ENCODE measurements at places on chromosomes 1 and 21. TPM values are rescaled to one million over a fixed set of nuclear protein-coding genes. Genes with fewer than 3 reads are reported as not detected.

DNA sequence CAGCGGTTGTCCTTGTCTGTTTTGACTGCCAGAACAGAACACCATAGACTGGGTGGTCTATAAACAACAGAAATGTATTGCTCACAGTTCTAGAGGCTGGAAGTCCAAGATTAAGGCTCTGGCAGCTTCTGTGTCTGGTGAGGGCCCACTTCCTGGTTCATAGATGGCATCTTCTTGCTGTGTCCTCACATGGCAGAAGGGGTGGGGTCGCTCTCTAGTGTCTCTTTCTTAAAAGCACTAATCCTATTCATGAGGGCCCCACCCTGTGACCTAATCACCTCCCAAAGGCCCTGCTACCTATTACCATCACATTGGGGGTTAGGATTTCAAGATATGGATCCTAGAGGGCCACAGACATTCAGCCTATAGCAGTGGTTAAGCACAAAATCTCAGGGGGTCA lies 304.4 kb downstream of the NFIA start:
- ATAC-seq, result peak; percentile 38

- no peak for ATAC-seq
These were observed 19.7 kb downstream of the STUM start for GRCh38 chr1:226568077-226568831.

DNA sequence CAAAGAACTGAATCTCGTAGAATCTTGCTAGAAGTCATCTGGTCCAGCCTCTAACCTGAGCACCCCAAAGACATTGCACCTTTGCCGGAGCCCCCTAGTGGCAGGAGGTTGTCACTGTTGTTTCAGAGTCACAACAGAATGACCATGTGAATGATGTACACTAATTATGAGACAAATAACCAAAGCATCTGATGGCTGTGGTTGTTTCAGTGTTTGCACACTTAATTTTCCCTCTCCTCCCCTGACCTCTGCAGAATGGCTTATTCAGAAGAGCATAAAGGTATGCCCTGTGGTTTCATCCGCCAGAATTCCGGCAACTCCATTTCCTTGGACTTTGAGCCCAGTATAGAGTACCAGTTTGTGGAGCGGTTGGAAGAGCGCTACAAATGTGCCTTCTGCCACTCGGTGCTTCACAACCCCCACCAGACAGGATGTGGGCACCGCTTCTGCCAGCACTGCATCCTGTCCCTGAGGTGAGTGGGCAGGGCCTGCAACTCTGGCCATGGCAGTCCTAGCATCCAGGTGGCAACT lies 26.4 kb downstream of the TRAF5 start:
- peak; percentile 71 for ATAC-seq

- ATAC-seq, result peak; percentile 63
These were observed 93.8 kb downstream of the EPHB2 start for GRCh38 chr1:22804406-22804805.

TRIM46 gene
- 0.12 TPM for total RNA-seq

TMPRSS15 gene
- total RNA-seq, result not detected

- ATAC-seq, result peak; percentile 5
These were observed 55.5 kb downstream of the TGFBR3 start for GRCh38 chr1:91830242-91831131.

DNA sequence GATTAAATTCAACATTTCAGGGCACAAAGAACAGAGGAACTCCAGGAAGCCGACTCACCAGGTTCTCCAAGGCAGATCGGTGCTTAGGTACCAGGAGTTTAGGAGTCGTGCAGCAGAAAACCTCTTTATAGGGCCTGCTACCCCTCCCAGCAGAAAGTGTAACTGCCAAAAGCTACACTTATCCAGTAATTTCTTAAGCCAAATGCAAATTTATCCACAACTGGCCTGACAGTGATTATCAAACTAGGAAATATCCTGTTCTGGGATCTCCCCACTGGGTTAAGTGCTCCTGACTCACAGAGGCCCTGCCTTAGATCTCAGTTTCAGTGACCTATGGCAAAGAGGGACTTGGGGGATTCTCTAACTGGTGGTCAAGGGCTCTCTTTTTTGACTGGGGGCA lies at the start of gene SPRR2F:
Gene SPRR2F (minus strand): TSS at position 101 of the 400 bp plus-strand sequence. CDS start 783 bp downstream, outside the sequence.
- peak; percentile 74 for ATAC-seq

KRTAP21-2 gene
- total RNA-seq, result not detected

DNA sequence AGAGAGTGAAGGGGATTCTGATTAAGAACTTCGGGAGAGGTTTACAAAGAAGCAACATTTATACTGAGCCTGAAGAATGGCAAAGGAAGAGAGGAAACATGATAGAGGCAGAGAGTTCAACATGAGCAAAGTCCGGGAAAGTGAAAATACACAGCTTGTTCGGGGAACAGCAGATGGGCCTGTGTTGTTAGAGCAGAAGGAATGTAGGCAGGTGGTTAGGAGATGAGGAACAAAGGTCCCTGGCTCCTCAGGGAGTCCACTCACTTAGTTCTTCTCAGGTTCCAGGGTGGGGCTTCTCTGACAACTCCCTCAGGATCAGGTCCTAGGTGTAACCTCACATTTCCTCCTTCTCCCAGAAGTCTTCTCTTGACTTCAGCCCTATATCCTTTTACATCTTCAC lies 5.1 kb upstream of the ZNF326 start:
- no peak for ATAC-seq

AIM2 gene
- 0.52 TPM for total RNA-seq

DNA sequence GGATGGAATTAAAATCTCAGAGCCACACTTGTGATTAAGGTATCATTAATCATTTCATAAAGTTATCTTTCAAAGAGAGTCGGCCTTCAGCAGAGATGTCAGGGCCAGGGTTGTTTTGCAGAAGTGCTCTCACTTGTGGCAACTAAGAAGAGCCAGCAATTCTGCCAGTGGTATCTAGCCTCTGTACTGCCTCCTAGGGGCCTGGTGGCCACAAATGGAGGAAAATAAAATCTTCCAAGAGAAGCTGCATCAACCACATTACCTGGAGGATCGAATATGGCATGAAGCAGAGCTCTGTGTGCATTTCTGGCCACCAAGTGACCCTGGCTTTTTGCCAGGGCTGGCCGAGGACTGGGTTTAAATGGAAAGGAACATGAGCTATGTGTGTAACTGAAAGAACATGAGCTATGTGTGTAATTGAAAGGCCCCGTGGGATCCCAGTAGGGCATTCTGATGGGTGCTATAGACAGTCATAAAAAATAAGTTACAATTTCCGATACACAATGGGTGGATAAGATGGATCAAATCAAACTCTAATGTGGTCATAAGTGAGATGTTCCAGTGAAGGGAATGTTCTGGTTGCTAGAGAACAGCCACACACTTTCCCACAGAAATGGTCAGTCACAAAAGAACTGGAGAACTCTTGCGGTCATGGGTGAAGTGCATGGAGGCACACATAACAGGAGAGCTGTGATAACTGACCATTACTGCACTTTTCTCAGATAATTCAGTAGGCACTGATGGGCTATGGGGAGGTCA lies 335.8 kb downstream of the CAMTA1 start:
- ATAC-seq, result no peak
